ENCODE measurements at places on chromosomes 3 and 15.

DNA sequence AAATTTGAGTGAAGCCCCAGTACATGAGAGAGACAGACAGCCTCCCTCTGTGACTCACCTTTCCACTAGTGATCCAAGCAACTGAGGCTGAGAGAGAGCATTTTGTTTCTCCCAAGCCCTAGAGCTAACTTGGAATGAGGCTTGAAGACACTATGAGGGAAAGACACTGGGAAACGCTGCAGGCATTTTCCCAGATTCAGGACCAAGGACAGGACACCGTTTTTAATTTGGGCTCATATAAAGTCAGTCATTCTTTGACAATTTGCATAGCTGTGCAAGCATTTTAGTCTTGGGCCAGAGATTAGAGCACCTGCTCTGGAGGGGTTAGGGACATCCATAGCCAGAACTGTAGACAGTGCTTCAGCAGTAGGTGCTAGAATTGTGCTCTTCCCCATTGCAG, 249.0 kb downstream of the AGBL1 start:
- no peak for DNase-seq

- no peak for DNase-seq
Measured at GRCh38 chr15:83516935-83517334, 69.8 kb downstream of the SH3GL3 start.

GRCh38 chr3:188860147-188860546, 311.6 kb upstream of the TPRG1 start:
- no peak for DNase-seq

- no peak for DNase-seq
Measured at GRCh38 chr15:89848970-89849292, 34.3 kb upstream of the ANPEP start.

- DNase-seq = no peak
Measured at GRCh38 chr3:35641920-35642527, 2.7 kb downstream of the ARPP21 start.

- DNase-seq = no peak
Measured at GRCh38 chr3:129032716-129033115, 27.9 kb upstream of the GP9 start.

DNA sequence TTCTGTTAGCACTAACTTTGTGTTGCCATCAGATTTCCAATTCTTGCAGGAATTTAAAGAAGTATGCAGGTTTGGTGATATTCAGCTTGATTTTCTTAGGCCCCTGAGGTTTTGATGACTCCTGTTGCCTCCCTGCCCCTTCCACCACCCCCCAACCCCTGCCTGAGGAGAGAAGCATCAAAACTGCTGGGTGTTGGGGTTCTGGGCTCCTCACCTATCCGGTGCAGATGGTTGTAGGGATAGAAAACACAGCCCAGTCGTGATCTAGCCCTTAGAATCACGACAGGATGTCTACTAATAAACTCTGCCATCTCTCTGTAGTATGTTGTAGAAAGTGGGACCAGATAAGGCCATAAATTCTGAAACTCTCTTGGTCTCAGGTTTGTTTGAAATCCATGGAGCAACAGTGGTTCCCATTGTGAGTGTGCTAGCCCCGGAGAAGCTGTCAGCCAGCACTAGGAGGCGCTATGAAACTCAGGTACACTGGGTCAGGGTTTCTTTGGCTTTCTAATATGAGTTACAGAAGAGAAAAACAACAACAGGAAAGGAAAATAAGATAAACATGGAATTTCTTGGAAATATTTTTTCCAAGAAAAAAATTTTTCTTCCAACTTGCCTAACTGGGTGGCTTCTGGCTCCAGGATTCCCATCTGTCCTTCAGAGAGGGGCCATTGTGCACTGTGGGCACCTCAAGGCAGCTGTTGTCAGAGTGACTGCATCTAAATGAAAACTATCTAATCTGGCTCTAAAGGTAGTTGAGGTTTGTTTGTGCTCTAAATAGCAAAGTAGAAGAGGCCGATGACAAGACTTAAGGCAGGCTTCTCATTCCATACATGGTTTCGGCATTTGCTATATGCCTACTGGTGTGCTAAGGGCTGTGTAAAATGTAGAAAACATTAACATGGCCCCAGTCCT, 8.7 kb downstream of the SRP14 start:
- no peak for DNase-seq

GRCh38 chr3:182139627-182140357, 428.1 kb downstream of the SOX2 start:
- DNase-seq = no peak

DNA sequence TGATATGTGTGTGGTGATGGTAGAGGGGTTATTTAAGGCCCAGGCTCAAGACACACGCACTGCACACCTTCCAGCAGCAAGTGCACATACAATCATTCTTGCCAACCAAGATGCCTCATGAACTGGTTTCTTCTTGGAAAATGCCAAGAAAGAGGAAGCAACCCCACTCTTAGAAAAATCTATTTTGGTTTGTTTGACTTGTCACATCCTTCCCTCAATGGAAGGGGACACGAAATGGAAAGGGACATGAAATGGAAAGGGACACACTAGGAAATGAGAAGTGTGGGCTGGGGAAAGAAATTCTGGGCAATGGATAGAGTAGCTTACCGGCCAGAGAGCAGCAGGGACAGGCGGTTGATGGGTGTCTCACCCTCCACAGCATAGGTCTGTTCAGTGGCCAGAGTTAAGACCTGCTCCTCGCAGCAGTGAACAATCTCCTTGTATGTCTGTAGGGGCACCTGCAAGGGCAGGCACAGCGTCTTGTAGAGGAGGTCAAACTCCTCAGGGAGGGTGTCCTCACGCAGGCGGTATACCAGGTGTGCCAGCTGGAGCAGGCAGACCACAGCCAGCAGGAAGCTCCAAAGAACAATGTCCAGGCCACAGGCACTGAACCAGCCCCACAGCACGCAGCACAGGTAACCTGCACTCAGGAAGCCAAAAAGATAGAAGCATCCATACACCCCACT, 640 bp downstream of the POPDC2 start:
- no peak for DNase-seq

DNA sequence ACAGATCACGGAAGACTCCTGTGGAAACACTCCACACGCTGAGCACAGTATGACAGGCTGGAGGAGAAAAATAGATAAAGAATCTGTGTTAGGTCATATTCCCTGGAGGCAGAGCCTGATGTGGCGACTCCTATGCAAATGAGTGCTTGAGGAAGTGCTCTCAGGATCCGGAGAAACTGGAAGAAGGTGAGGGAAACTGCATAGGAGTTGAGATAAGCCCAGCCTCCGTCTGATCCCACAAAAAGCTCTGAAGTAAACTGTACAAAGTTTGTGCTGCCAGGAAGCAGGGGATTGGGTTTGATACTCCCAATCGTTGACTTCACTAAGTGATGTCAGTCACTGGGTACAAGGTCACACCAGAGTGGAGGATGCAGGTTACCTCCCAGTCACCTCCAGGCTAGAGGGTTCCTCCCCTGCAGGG, 33.4 kb downstream of the OSBPL10 start:
- DNase-seq = no peak

DNA sequence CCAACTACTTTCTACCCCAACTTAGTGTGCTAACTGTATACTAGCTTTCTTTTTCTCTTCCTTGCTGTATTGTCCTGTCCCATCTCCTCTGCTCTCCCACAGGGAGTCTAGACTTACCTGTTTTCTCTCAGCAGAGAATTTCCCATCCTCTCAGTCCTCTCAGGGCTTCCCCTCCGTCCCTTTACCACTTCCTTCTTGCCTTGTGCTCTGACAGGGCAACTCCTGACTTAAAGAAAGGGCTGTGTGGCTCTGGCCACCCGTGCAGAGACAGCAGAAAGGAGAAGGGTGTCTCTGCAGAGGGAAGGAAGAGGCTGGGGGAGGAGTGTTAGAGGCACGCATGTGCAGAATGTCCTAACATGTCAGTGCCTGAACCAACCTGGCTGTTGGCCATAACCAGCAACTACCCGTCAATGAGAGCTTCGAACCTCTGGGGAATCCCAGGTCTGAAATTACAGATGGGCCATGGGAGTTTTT, at the start of gene GCSAM:
Gene GCSAM (minus strand): TSS at position 274 of the 474 bp plus-strand sequence. CDS start 128 bp downstream, at position 146.
- DNase-seq = no peak

GRCh38 chr3:52387481-52387880, 57.4 kb downstream of the SEMA3G start:
- no peak for DNase-seq

DNA sequence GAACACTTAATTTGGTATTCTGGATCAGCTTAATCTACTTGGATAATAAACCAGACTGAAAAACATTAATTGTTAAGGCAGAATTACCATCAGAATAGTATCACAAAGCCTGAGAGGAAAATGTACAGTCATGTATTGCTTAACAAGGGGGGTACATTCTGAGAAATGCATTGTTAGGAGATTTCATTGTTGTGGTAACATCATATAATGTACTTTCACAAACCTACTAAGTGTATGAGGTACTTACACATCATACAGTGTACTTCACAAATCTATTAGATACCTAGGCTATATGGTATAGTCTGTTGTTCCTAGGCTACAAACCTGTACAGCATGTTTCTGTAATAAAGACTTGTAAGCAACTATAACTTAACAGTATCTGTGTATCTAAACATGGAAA, 68.2 kb downstream of the NBEAL2 start:
- no peak for DNase-seq

Data from SIG-M5 (cell line).